Panc1 (cell line): ENCODE measurements at places on chromosomes 5 and 9. TPM values are rescaled to one million over a fixed set of nuclear protein-coding genes. Genes with fewer than 3 reads are reported as not detected.

Gene PCDHB5
- total RNA-seq = 0.08 TPM

Gene PSD2
- total RNA-seq = 0.05 TPM

Gene AQP3
- 1.0 TPM for total RNA-seq

Gene GRM6
- total RNA-seq = not detected

Gene SLC25A48
- total RNA-seq = not detected

Gene MLANA
- not detected for total RNA-seq

Gene C9orf50
- not detected for total RNA-seq

Gene ORM1
- 3.5 TPM for total RNA-seq

Gene SPINK13
- not detected for total RNA-seq

GRCh38 chr9:120694559-120694958 lies 19.7 kb downstream of the MEGF9 start:
- DNase-seq = no peak
- no peak overlapping the region for H3K27ac ChIP-seq
- no peaks in the 10 kb centered on the region for H3K36me3 ChIP-seq
- H3K4me3 ChIP-seq = no peak overlapping the region
- no peaks in the 10 kb centered on the region for H3K4me1 ChIP-seq

DNA sequence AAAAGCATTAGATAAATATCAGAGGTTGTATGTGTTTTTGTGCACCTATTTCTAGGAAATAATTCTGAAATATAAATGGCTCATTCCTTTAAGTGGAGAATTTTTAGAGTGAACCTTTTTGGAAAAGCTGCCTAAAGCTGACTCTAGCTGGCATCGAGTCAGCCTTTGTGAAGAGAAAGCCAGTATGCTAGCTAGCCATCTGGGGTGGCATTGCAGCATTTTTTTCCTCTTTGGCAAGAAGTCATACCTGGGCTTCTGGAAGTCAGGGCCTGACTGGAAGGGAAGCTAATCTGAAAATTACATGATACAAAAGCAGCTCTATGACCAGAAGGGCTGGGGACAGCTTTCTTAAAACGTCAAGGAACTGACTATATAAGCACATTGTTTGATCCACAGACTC lies 19.7 kb downstream of the ANP32B start:
- H3K27me3 ChIP-seq = no peaks in the 10 kb centered on the region
- no peaks in the 10 kb centered on the region for H3K4me1 ChIP-seq
- peaks cover 48% of the 10 kb centered on the region for H3K36me3 ChIP-seq
- no peak overlapping the region for H3K27ac ChIP-seq
- H3K4me3 ChIP-seq = no peak overlapping the region

- H3K4me1 ChIP-seq = no peaks in the 10 kb centered on the region
- H3K36me3 ChIP-seq = no peaks in the 10 kb centered on the region
- DNase-seq = no peak
These were observed 97.8 kb upstream of the SMC5 start for GRCh38 chr9:70160686-70161600.

- no peak overlapping the region for H3K4me3 ChIP-seq
- no peaks in the 10 kb centered on the region for H3K4me1 ChIP-seq
- H3K36me3 ChIP-seq = no peaks in the 10 kb centered on the region
- no peaks in the 10 kb centered on the region for H3K27me3 ChIP-seq
- no peak overlapping the region for H3K27ac ChIP-seq
These were observed 90.3 kb upstream of the ZNF462 start for GRCh38 chr9:106772523-106773290.

- no peak for DNase-seq
- no peaks in the 10 kb centered on the region for H3K4me1 ChIP-seq
- peak overlapping the region; percentile 86 for H3K4me3 ChIP-seq
- no peaks in the 10 kb centered on the region for H3K27me3 ChIP-seq
- peaks cover 11% of the 10 kb centered on the region for H3K36me3 ChIP-seq
These were observed 735 bp downstream of the PTGR1 start for GRCh38 chr9:111598733-111599091.

GRCh38 chr9:981491-981898 lies 5.0 kb downstream of the DMRT3 start:
- no peaks in the 10 kb centered on the region for H3K27me3 ChIP-seq
- H3K36me3 ChIP-seq = no peaks in the 10 kb centered on the region
- no peaks in the 10 kb centered on the region for H3K4me1 ChIP-seq
- H3K27ac ChIP-seq = no peak overlapping the region

- peaks cover 19% of the 10 kb centered on the region for H3K4me1 ChIP-seq
- H3K27me3 ChIP-seq = no peaks in the 10 kb centered on the region
- H3K4me3 ChIP-seq = no peak overlapping the region
- peaks cover 24% of the 10 kb centered on the region for H3K36me3 ChIP-seq
- DNase-seq = no peak
These were observed 3.6 kb downstream of the GOLPH3 start for GRCh38 chr5:32170303-32171151.

- no peaks in the 10 kb centered on the region for H3K27me3 ChIP-seq
- no peak overlapping the region for H3K4me3 ChIP-seq
- no peaks in the 10 kb centered on the region for H3K4me1 ChIP-seq
- no peak overlapping the region for H3K27ac ChIP-seq
These were observed 490.8 kb upstream of the ST8SIA4 start for GRCh38 chr5:101393795-101394450.

DNA sequence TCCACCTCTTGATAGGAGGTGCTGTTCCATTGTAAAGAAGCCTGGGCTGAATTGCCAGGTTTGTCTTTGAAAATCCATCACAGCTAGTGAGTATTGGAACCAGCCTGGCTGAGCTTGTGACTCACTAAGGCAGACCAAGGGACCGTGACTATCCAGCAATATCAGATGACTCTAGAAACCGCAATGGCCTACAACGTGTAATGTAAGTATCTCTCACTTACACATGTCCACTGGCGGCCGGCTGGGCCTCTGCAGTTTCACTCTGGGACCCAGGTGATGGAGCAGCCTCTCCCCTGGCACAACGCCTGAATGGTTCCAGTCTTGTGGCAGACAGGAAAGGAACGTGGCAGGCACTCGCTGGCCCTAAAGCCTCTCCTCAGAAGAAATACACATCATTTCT lies 3.1 kb upstream of the HRH2 start:
- no peaks in the 10 kb centered on the region for H3K4me1 ChIP-seq
- H3K36me3 ChIP-seq = no peaks in the 10 kb centered on the region
- no peak overlapping the region for H3K27ac ChIP-seq
- DNase-seq = no peak

- no peaks in the 10 kb centered on the region for H3K27me3 ChIP-seq
- no peak for DNase-seq
- H3K27ac ChIP-seq = no peak overlapping the region
- no peaks in the 10 kb centered on the region for H3K4me1 ChIP-seq
These were observed 24.5 kb downstream of the CAVIN4 start for GRCh38 chr9:100602342-100602801.

DNA sequence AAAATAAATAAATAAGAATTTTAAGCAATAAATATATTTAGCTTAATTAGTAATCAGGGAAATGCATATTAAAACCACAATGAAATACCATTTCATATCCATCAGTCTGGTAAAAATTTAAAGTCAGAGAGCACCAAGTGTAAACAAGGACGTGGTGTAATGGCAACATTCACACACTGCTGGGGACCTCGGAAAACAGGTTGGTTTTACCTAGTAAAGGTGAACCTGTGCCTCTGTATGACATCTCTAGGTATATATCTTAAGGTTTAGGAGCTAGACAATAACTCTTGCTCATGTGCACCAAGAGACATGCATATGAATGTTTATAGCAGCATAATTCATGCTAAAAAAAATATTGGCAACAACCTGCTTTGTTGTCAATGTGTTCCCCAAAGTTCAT lies 29.7 kb downstream of the FNBP1 start:
- no peaks in the 10 kb centered on the region for H3K27me3 ChIP-seq
- peaks cover 2% of the 10 kb centered on the region; the same call in 1 of the 2 replicates for H3K4me1 ChIP-seq
- no peaks in the 10 kb centered on the region for H3K36me3 ChIP-seq

DNA sequence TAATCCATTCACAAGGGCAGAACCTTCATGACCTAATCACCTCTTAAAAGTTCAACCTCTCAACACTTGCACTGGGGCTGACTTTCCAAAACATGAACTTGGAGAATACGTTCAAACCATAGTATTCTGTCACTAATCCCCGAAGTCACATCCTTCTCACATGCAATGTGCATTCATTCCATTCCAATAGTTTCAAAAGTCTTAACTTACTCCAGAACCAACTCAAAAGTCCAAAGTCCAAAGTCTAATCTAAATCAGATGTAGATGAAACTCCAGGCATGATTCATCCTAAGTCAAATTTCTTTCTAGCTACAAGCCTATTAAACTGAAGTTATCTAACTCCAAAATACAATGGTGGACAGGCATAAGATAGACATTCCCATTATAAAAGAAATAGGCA lies 21.7 kb upstream of the ADAMTSL1 start:
- H3K4me1 ChIP-seq = no peaks in the 10 kb centered on the region
- DNase-seq = no peak
- H3K27ac ChIP-seq = no peak overlapping the region
- H3K36me3 ChIP-seq = no peaks in the 10 kb centered on the region

GRCh38 chr5:6774721-6775204 lies 61.5 kb downstream of the TENT4A start:
- H3K4me3 ChIP-seq = no peak overlapping the region
- H3K36me3 ChIP-seq = no peaks in the 10 kb centered on the region
- no peaks in the 10 kb centered on the region; the same call in 1 of the 2 replicates for H3K4me1 ChIP-seq
- no peak for DNase-seq
- no peak overlapping the region for H3K27ac ChIP-seq
- H3K27me3 ChIP-seq = no peaks in the 10 kb centered on the region

GRCh38 chr5:89992201-89992600 lies 417.4 kb downstream of the CETN3 start:
- no peak overlapping the region for H3K4me3 ChIP-seq
- H3K27ac ChIP-seq = no peak overlapping the region
- H3K36me3 ChIP-seq = no peaks in the 10 kb centered on the region
- H3K27me3 ChIP-seq = no peaks in the 10 kb centered on the region
- DNase-seq = no peak
- no peaks in the 10 kb centered on the region for H3K4me1 ChIP-seq

DNA sequence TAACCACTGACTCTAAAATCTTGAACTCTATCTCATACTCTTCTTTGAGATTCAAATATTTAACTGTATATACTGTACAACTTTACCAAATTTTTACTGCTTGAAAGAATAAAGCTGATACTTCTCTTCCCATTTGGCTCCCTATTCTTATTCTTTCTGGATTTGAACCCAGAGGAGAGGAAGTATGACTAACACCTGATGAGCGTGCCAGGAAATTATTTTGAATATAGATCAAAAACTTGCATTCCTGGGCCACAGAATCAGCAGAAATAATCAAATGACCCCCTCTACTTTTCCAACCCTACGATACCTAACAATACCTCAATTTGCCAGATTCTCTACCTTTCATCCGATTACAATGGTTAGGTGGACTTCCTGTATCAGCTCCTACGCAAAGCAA lies 285.8 kb downstream of the ISL1 start:
- H3K4me1 ChIP-seq = no peaks in the 10 kb centered on the region
- no peaks in the 10 kb centered on the region for H3K36me3 ChIP-seq
- H3K27me3 ChIP-seq = no peaks in the 10 kb centered on the region
- no peak overlapping the region for H3K27ac ChIP-seq

GRCh38 chr9:88925481-88925880 lies 65.8 kb upstream of the S1PR3 start:
- H3K4me3 ChIP-seq = no peak overlapping the region
- no peak for DNase-seq
- no peaks in the 10 kb centered on the region for H3K4me1 ChIP-seq

GRCh38 chr5:151095341-151096000 lies 14.6 kb upstream of the TNIP1 start:
- no peaks in the 10 kb centered on the region for H3K27me3 ChIP-seq
- H3K36me3 ChIP-seq = no peaks in the 10 kb centered on the region
- peaks cover 9% of the 10 kb centered on the region; the same call in 1 of the 2 replicates for H3K4me1 ChIP-seq
- no peak overlapping the region for H3K4me3 ChIP-seq
- no peak for DNase-seq
- no peak overlapping the region for H3K27ac ChIP-seq

GRCh38 chr5:22390888-22391287 lies 462.3 kb downstream of the CDH12 start:
- H3K4me3 ChIP-seq = no peak overlapping the region
- H3K27ac ChIP-seq = no peak overlapping the region
- H3K4me1 ChIP-seq = no peaks in the 10 kb centered on the region
- no peaks in the 10 kb centered on the region for H3K36me3 ChIP-seq
- H3K27me3 ChIP-seq = no peaks in the 10 kb centered on the region
